T-helper 9 cell (primary cell): ENCODE measurements at places on chromosomes 5 and 9.

DNA sequence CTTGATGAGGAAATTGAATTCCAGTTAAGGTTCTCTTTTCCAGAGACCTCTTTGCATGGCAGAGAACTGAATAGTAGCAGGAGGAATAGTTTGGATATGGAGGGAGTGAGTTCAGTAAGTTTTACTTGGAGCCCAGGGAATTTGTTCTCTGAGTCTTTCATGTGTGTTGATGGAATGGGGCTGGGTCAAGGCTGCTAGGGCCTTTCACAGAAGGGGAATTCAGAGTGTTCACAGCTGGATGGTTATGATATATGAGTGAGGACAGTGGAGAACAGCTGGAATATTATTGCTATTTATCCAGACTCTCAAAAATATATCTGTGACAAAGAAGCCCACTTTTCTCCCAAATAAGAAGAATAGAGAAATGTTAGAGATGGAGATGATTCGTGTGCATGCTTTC is 372.8 kb downstream of the PLK2 start:
- DNase-seq: no peak

GRCh38 chr5:123756318-123756665 is 244.3 kb downstream of the CSNK1G3 start:
- no peak for DNase-seq

- DNase-seq: no peak
These were observed 25.9 kb upstream of the ALDH1A1 start for GRCh38 chr9:72978744-72979143.

- DNase-seq: no peak
These were observed 49.3 kb downstream of the FAM169A start for GRCh38 chr5:74816875-74817274.

GRCh38 chr5:169527066-169527465 is 56.5 kb upstream of the SPDL1 start:
- DNase-seq: no peak

- DNase-seq: no peak
These were observed 788.9 kb upstream of the GRAMD2B start for GRCh38 chr5:125634216-125634835.

GRCh38 chr9:136226680-136227407 is 18.8 kb downstream of the QSOX2 start:
- no peak for DNase-seq

GRCh38 chr5:98772415-98773213 is 849 bp upstream of the RGMB start:
- peak; percentile 51 for DNase-seq

DNA sequence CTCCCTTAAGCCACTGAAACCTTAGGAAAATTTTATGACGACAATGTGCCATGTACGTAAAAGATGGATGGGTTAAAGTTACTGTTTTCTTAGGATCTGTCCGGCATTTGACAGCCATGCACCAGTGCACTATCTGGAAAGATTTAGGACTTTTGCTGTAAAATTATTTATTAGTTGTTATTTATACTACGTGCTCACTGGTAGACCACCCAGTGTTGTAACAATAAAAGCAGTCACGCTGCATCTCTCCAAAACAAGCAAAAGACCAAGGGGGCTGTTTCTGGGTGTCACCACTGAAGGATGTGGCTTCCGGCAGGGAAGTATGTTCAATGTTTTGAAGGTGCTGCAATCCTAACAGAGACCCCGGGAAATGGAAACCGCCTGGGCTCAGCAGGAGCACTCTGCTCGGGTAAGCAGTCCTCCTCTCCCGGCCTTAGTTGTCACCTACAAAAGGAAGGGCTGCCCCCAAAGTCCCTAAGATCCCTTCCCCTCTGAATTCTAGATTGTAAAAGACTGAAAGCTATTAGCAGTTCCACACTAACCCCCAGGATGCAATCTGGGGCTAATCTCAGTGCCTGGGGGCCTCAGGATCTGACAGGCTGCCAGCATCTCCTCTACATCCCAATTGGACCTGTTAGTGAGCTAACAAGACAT is 38.6 kb downstream of the SAXO1 start:
- DNase-seq: no peak

GRCh38 chr5:53017794-53018391 is 28.7 kb downstream of the ITGA2 start:
- no peak for DNase-seq

DNA sequence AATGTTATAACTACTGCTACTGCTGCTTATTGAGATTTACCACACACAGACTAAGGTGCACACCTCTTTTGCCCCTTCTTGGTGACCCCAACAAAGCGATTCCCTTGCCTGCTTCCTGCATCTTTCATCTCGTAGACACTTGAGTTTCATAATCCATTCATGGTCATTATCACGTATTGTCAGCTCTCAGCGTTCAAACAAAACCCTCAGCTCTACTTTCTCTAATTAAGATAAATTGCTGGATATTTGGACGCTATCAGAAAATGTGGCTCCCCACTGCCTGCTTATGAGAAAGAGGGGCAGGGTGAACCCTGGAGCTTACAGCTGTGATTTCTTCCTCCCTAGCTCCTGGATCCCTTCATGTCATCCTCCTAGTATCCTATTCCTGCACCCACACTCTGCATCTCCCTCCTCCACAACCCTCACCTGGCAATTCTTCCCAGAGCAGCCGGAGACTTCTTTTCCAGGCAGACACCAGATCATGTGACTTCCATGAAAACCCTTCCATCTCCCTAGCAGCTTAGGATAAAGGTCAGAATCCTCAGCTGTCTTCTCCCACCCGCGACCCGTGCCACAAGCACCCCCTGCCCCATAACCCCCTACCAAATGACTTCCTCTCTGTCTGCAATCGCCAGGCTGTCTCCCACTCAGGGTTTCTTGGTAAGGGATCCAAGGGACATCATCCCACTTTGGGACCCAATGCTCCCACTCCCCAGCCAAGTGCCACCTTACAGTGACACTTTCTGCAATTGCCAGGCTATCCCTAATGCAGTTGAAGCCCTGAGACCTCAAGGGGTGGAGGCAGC is 146.5 kb downstream of the NSG2 start:
- DNase-seq: no peak

GRCh38 chr9:92600462-92601261 is 64.9 kb upstream of the ECM2 start:
- DNase-seq: no peak

- no peak for DNase-seq
These were observed 100.2 kb upstream of the IL12B start for GRCh38 chr5:159430361-159431012.

DNA sequence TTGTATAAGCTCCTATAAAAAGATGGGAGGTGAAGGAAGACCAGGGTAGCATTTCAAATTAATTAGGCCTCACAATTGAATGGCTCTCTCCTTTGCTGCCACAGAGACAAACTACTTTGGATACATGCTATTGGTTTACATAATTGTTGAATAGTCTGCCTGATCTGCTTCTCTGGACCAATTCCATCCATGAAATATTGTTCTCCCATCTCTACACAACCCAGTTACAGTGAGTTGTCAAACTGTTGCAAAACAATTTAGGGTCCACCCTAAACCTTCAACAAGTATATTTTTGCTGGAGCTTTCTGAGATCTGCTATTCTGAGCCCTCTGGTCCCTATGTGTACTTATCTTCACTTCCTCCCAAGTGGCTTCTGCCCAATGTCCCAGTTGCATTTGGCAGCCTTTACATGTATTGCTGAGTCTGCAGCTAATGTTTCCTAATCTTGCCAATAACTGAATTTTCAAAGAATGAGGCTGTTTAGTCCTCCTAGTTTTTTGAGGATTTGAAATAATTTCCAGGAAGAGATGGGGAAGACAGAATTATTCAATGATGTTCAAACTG is 38.9 kb downstream of the AGTPBP1 start:
- no peak for DNase-seq

GRCh38 chr5:5687113-5687512 is 264.6 kb downstream of the ICE1 start:
- no peak for DNase-seq
